Fibroblast of skin of abdomen (primary cell): ENCODE measurements at places on chromosomes 1 and 21.

- DNase-seq: no peak
Observed at GRCh38 chr1:177669161-177669560, 300.7 kb downstream of the SEC16B start.

DNA sequence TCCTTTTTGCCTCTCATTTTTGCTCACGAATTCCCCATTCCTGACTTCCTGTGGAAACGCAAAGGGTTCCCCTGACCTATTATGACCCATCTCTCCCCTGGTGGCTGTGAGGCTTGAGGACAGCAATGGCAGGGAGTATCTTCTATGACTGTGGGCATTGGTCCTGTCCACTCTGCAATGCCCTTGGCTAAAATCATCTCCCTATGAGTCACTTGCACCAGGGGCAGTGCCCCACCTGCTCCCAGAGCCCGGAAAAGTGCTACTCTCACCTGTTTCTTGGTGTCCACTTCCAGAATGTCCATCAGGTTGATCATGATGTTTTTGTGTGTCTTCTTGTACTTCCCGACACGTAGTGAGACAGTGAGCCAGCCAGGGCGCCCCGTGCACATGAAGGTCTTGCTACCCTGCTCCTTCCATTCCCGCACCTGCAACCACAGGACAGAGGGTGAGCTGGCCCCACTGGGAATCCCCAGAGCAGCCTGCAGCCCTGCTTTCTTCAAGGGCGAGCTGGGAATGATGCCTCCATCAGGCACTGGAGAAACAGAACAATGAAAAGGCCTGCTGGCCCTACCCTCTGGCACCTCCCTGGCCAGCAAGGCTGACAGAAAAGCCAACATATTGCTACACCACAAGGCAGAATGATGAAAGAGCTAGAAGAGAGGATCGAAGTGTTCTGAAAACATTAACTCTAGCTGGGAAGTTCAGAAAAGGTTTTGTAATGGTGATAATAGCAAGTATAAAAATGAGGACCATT lies 3.5 kb downstream of the DHCR24 start:
- no peak for DNase-seq

GRCh38 chr1:164662462-164662861 lies 103.5 kb downstream of the PBX1 start:
- DNase-seq: no peak

DNA sequence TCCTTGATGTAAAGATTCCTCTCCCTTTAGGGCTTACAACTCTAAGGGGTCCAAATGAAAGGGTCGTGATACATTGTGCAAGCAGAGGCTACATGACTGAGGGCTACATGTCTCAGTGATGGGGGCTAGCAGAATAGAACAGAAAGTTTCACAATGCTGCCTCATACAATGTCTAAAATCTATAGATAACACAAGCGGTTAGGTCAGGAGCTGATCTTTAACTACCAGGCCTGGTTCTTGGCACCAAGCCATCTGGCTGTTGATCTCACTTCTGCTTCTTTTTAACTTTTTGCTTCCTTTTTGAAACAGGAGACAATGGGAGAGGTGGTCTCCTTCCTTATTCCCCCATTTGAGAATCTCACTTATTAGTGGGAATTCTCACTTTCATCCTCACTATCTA lies 710.2 kb downstream of the AMY1C start:
- DNase-seq: no peak

GRCh38 chr1:229538945-229539344 lies 19.6 kb downstream of the ABCB10 start:
- no peak for DNase-seq

DNA sequence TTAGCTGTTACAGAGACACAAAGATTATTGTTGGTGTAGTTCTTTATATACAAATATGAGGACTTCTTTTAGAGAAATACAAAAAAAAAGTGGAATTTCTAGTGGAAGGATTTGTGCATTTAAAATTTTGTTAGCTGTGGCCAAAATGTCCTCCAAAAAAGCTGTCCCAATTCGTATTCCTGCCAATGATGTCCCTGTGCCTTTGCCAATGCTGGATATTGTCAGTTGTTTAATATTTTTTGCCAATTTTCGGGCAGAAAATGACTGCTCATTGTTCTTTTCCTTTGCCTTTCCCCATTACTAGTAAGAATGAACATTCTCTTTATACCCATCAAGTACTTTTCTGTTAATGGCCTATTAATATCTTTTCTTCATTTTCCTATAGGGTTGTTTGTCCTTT lies 110.0 kb upstream of the HOOK1 start:
- no peak for DNase-seq

DNA sequence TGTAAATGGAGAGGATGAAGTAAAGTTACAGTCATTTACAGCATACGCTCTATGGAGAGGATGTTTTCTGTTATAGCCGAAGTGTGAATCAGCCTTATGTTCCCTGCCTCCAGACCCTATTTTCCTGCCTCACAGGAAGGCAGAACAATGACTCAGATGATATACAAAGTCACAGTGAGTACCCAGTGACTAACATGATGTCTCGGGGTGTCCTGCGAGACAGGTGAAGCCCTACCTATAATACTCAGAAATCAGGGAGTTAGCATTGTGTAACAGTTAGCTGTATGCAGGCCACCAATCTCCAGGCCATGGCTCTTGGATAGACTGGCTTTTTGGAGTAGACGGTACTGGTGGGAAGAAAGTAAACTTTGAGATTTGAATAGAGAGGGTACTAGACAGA lies 55.6 kb upstream of the FBXO28 start:
- peak; percentile 57 for DNase-seq

GRCh38 chr1:227006226-227006796 lies 66.2 kb downstream of the COQ8A start:
- DNase-seq: no peak

- DNase-seq: peak; percentile 56
Observed at GRCh38 chr1:7975212-7975865, 13.8 kb downstream of the PARK7 start.

GRCh38 chr1:155085504-155086127 lies 7.0 kb downstream of the EFNA3 start:
- DNase-seq: no peak

DNA sequence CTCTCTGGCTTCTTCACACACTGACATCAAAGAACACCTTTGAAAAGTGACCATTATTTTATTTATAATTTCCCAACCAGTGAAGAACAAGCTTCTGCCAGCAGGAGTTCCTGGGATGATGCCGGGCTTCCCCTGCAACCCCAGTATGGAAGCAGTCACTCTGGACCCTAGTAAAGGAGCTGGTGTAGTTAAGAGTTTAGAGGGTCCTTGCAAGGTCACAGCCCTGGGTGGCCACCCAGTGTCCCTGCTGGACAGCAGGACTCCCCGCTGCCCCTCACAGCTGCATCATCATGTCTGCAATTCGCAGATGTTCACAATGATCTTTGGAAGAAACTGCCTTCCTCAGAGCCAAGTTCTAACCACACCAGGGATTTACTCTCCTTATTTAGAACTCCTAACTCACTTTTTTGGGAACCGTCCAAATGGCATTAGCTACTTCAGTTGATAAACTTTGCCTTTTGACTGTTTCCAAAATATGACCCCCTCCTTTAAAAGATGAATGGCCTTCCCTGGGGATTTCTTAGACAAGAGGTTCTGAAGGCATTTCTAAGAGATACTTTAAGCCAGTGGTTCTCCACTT lies 90.6 kb downstream of the HIVEP3 start:
- peak; percentile 80 for DNase-seq

- DNase-seq: peak; percentile 56
Observed at GRCh38 chr1:11838349-11839272, 9.0 kb downstream of the NPPA start.

DNA sequence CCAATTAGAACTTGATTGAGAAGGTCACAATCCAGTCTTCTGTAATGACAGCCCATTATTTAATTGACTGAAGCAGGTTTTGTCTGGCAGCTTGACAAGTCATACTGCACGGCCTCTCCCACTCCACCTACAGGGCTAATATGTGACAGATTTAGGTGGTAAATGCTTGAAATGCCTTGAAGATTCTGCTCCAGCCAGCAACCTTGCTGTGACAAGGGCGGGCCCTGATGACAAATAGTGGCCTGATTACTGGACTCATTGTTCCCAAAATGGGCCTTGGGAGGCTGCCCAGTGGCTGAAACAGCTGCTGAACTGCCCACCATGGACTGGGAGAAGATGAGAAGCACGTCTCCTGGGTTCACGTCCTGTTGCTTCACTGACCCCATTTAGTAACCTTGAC lies 30.0 kb upstream of the CRNN start:
- no peak for DNase-seq

- no peak for DNase-seq
Observed at GRCh38 chr1:17564458-17565393, 25.2 kb downstream of the ARHGEF10L start.

DNA sequence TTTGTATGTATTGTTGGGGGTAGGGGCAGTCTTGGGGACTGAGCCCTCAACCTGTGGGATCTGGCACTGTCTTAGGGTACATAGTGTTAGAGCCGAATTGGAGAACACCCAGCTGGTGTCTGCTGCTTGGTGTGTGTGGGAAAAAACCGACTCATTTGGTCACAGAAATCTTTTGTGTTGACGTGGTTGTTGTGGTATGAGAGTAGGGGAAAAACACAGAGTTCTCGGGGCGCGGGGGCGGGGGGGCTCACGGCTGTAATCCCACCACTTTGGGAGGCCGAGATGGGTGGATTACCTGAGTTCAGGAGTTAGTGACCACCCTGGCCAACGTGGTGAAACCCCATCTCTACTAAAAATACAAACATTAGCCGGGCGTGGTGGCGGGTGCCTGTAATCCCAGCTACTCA lies 15.3 kb upstream of the SRSF10 start:
- DNase-seq: no peak

DNA sequence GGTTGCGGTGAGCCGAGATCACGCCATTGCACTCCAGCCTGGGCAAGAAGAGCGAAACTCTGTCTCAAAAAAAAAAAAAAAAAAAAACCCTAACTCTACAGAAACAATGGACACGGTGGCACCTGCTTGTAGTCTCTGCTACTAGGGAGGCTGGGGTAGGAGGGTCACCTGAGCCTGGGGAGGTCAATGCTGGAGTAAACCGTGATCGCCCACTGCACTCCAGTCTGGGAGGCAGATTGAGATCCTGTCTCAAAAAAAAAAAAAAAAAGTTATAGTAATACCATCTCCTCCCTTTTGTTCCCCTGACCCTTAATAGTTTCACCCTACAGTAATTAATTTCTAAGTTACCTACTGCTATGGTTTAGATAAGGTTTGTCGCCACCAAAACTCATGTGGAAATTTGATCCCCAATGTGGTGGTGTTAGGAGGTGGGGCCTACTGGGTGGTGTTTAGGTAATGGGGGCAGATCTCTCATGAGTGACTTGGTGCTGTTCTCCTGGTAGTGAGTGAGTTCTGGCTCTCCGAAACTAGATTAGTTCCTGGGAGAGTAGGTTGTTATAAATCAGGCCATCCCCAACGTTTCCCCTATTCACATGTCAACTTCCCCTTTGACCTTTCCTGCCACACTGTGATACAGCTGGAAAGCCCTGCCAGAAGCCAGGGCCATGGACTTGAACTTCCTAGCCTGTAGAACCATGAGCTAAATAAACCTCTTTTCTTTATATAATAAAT lies 9.8 kb downstream of the FBXO42 start:
- no peak for DNase-seq

GRCh38 chr1:205800427-205800826 lies 12.6 kb downstream of the SLC41A1 start:
- DNase-seq: no peak

DNA sequence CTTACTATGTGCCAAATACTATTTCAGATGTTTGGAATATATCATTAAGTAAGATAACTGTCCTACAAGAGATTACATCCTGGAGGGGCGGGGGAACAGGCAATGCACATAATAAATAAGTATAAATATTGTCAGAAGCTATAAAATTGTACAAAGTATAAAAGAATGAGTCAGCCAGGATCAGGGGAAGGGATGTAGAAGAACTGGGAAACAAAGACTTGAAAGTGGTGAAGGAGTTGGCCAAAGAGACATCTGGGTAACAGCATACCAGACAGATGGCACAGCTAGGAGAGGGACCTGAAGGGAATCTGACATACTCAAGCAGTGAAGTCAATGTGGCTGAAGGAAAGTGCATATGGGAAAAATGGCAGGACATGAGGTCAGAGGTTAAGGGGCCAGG lies 53.9 kb downstream of the CYYR1 start:
- no peak for DNase-seq

DNA sequence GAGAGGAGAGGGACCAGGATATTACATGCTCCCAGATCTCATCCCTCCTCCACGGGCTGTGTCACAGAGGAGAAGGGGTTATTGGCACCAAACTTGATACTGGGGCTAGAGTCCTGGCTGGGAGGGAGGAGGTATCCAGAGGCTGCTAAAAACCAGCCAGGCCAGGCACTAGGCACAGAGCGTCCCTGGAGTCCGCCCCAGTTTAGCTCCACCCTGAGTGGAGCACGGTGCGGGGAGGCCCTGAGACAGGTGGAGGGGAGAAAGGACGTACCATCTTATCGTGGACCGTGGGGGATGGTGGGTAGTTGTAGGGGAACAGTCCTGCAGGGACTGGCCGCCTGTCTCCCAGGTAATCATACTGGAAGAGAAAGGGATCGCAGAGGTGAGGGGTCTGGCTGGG lies 42.7 kb upstream of the GOLT1A start:
- DNase-seq: no peak

- no peak for DNase-seq
Observed at GRCh38 chr1:65308781-65309303, 501 bp upstream of the DNAJC6 start.

- DNase-seq: no peak
Observed at GRCh38 chr21:16343776-16344175, 614.0 kb downstream of the USP25 start.

DNA sequence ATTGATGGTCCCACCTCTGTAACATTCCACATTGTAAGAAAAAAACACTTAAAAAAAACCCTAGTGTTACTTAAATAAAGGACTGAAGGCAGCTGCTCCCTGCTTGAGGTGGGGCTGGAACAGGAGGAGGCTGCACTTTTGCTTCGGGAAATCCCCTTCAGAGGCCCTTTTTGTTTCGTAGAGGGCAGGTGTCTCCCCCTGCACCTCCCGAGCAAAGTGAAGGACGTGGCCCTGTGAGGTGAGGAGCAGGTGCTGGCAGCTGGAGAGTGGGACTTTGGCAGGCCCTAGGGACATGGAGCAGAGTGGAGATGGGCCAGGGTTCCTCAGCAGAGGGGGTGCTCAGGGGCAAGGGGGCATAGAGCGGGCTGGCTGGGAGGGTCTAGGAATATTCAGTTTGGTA lies 33.4 kb upstream of the WNT4 start:
- DNase-seq: no peak
